ENCODE measurements at places on chromosomes 2 and 18. TPM values are rescaled to one million over a fixed set of nuclear protein-coding genes. Genes with fewer than 3 reads are reported as not detected.

The CROCC2 gene
- total RNA-seq, result not detected

The HS6ST1 gene
- total RNA-seq, result 18.2 TPM

The CRYGC gene
- total RNA-seq, result not detected

The INHA gene
- not detected for total RNA-seq

The FRZB gene
- not detected for total RNA-seq

The POTEI gene
- total RNA-seq, result not detected

The SPATA3 gene
- not detected for total RNA-seq

The C1D gene
- 28.4 TPM for total RNA-seq

The CFC1B gene
- not detected for total RNA-seq

The CCDC74B gene
- total RNA-seq, result 0.84 TPM

The EGR4 gene
- total RNA-seq, result 0.55 TPM

The ZNF396 gene
- total RNA-seq, result 1.7 TPM

The MYCN gene
- total RNA-seq, result not detected

The DCDC2C gene
- not detected for total RNA-seq

The TYW5 gene
- 10.0 TPM for total RNA-seq

The GPR148 gene
- not detected for total RNA-seq

The ZNF532 gene
- 6.1 TPM for total RNA-seq

DNA sequence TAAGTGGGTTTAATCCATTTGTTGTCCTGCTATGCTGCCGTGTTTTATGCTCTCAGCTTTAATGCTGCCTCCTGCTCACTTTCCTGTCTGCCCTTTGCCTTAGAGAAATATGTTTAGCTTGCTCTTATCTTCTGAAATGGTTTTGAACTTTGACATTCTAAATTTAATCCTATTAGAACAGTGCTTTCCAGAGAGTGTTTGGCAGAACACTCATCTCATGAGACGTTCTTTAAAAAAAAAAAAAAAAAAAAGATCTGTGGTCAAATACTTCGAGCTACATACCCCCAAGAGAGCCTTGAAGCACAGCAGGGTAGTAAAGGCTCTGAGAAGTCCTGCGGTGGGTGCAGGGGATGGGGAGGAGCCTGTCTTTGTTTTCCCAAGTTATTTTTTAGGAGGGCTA lies 161.3 kb downstream of the SPP2 start:
- no peak for DNase-seq

GRCh38 chr2:127175751-127176354 lies 44.2 kb downstream of the CYP27C1 start:
- no peak for DNase-seq

DNA sequence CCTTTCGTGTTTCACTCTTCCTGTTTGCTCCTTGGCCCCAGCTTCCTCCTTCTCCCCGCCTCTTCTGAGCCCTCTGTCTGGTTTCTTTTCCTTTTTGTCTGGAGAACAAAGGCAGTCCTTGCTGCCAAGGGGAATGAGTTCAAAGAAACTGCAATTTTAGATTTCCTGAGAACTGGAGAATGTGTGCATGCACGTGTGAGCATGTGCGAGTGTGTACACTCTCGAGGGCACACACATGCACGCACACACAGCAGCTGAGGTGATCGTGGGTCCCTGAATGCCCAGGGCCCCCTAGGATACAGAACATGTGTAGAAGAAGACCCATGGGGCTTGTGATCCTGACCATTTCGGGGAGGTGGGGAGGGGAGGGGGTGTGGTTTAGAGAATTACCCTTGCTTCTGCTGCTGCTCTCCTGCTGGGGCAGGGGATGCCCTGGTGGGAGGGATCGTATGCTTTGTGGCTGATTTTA lies 151.8 kb downstream of the DYSF start:
- DNase-seq, result no peak

GRCh38 chr2:7829241-7829640 lies 852.6 kb upstream of the ID2 start:
- DNase-seq, result no peak

- peak; percentile 37 for DNase-seq
Observed at GRCh38 chr2:73290049-73290839, 3.1 kb downstream of the EGR4 start.

GRCh38 chr2:239874636-239875356 lies 150.3 kb downstream of the NDUFA10 start:
- no peak for DNase-seq

DNA sequence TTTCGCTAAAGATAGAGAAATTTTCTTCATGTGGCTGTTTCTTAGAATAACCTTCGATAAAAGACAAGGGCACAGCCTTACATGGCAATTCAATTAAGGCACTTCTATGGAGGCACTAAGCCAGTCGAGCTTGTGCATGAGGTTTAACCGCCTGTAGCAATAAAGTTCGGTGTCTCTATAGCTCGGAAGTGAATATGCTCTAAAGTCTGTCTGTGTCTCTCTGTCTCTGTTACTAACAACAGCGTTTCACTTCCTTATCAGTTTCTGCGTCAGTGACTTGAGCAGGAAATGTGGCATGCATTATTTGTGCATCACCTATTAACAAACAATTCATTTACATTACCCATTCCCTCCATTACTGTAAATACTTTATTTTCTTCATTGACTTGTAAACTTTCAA lies 365.1 kb upstream of the NETO1 start:
- no peak for DNase-seq

GRCh38 chr18:36534154-36534688 lies 236.7 kb downstream of the FHOD3 start:
- no peak for DNase-seq

DNA sequence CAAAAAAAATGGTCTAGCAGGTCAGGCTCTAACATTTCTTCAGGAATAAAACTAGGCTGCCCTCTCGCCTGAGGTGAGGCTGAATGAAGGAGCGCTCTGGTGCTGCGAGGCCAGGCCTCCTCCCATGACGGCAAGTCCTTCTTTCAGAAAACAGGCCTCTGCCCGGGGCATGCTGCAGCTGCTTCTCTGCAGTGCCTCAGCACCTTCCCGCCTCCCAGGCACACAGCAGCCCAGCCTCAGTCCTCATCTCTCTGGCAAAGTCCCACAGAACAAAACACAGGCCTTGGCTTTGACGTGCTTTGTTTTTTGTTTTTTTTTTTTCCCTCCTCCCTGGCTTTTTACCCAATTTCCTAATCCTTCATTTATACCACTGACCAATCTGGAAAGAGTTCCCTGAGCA lies 74.8 kb downstream of the BCL11A start:
- DNase-seq, result no peak

DNA sequence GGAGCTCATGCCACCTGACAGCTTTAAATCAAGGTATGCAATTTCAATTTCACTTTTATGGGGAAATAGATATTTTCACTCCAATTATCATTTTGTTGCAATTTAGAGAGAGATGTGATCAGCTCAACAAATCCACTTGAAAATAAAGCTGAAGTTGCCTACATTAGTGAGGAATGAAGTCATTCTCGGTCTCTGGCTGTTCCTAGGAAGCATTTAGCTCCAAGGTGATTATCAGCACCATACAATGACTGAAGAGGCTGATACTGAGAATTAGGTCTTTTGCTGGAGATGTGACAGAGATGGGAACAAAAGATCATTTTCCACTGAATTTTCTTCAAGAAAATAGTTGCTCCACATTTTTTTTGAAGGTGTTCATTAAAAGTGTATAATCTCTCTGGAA lies 1303.7 kb downstream of the DPP10 start:
- no peak for DNase-seq

- no peak for DNase-seq
Observed at GRCh38 chr2:60555783-60556139, 2.3 kb upstream of the BCL11A start.

- no peak for DNase-seq
Observed at GRCh38 chr2:119119999-119120756, 38.4 kb downstream of the C1QL2 start.

DNA sequence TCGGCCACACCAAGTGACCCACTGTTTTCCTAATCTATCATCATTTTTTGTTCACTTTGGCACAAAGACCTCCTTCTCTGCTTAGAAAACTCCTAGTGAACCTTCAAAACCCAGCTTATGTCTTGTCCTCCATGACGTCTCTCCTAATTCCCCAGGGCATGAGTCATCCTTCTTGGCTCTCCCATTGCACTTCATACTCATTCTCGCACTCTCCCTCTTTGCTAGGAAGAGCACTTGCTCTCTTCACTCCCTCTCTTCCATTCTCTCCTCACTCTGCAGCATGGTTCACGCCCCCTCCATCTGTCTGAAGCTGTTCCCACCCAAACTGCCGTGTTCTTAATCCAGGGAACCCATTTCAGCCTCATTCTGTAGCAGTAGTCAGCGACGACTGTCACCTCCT lies 103.9 kb downstream of the MRO start:
- DNase-seq, result no peak

- no peak for DNase-seq
Observed at GRCh38 chr18:43931439-43931838, 654.1 kb upstream of the SYT4 start.

- no peak for DNase-seq
Observed at GRCh38 chr2:6792883-6793282, 72.8 kb downstream of the CMPK2 start.

GRCh38 chr18:46104128-46104911 lies at the start of gene HAUS1:
TSS of gene HAUS1 (plus strand) at chr18:46104385. CDS start at chr18:46104412, 27 bp downstream.
- DNase-seq, result peak; percentile 81

DNA sequence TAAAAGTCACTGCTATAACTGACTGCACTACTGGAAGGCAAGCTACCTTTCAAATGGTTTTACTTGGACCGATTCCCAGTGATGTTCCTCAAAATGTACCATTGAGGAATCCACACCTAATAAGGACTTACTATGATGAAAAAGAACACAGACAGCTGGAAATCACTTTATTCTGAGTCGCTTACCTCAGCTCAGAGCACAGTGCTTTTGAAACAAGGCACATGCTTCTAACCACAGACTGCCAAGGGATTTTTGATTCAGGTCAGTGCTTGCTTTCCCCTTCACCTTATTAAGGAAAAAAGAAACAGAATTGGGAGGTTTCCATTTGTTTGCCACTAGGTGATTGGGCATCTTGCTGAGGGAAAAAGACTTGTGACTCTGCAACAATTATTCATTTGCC lies 707.5 kb upstream of the FSHR start:
- DNase-seq, result no peak

DNA sequence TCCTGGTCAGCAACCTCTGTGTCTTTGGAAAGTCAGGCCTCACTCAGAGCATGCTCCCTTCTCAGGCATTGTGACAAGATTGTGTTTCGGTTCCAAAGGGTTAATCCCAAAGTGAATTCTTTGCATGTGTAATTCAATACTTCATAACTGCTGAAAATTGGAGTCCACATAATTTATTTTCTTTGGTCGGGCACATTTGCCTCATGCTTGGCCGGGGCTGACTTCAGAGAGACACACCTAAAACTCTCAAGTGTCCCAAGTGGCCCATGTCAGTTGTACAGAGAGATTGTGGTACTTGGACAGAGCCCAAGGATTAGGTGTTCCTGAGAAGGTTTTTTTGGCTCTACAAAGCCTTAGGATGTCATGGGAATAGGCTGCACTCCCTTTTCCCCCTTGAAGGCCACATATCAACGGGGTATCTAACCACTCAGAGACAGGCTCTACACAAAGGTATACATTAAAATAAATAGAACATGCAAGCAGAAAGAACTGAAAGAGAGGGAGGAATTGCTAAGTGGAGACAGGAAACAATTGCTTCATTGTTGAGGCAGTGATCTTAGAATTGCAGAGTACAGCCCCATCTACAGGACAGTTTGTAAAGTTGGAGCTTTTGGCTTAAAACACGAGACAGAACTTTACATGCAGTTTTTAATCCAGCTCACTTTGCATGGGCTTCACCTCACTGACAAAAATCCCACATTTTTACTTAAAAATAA lies 1232.3 kb upstream of the ZEB2 start:
- no peak for DNase-seq

DNA sequence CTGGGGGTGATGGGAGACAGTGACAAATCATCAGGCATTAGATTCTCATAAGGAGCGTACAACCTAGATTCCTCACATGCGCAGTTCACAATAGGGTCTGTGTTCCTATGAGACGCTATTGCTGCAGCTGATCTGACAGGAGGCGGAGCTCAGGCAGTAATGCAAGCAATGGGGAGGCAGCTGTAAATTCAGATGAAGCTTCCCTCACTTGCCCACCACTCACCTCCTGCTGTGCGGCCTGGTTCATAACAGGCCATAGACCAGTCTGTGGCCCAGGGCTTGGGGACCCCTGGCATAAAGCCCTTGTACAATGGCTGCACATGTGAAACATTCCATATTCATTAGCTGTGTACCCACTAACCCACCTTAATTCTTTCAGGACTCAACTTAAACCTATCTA lies 18.0 kb downstream of the NMUR1 start:
- no peak for DNase-seq

DNA sequence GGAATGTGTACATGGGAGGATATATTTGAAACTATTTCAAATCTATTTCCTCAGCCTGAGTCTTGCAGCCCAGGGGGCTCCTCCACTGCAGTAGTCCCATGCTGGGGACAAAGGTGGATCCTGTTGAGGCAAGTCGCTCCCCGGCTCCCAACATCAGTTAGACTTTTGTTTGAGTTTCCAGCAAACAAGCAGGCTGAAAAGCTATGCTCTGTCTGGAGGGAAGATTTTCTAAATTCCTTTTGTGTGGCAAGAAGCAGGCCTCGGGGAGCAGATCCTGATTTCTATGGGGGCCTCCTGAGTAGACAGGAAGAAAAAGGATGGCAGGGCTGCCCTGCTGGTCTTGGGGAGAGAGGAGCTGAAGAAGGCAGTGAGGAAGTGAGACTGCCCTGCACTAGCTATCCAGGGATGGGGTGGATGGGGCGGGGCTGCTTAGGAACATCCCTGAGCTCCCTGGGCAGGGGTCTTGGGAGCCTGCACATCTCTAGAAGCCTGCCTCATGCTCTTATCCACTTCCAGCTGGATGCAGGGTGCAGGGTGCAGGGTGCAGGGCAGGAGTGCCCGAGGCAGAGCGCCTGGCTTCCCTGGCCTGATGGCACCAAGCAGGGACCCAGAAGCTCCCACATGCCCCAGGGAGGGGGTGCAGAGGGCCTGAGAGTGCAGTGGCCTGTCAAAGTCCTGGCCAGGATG lies 6.0 kb upstream of the CIB4 start:
- no peak for DNase-seq

DNA sequence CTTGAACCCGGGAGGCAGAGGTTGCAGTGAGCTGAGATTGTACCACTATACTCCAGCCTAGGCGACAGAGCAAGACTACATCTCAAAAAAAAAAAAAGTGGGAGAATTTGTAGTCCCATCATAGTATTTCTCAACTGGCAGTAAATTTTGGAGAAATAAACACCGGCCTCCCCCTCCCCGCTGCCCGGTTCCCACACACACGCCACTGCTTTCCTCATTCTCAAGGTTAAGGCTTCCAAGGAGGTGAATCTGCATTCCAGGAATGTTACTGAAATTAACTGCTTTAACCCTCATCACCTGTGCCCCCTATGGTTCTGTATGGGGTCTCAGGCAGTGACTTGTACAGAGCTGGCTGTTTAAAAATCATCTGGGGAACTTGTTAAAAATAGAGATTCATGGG lies 49.9 kb downstream of the MRPL35 start:
- no peak for DNase-seq

DNA sequence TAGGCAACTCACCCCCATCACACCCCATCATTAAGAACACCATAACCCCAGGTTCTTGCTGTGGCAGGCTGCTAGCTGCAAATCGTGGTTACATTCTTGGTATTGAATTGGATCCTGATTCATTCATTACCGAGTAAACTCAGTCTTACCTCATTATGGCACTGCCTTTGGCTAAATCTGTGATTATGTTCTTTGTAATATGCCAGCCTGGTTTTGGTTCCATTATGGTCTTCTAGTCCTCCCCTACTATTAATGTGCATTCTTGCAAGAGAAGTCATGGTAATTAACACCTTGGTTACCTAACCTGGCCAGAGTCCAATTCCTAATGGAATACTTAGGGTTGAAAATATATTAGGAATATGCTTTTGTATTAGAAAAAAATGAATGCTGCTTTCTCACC lies 258.9 kb upstream of the APCDD1 start:
- DNase-seq, result no peak

GRCh38 chr2:119264781-119265692 lies 41.4 kb downstream of the STEAP3 start:
- no peak for DNase-seq

- no peak for DNase-seq
Observed at GRCh38 chr2:171491292-171491691, 31.0 kb upstream of the CYBRD1 start.

Measured in CD8-positive, alpha-beta memory T cell (primary cell).